Articular chondrocyte of knee joint (primary cell): ENCODE measurements at places on chromosomes 11 and 22. TPM values are rescaled to one million over a fixed set of nuclear protein-coding genes. Genes with fewer than 3 reads are reported as not detected.

The KCNC1 gene
- not detected in 2 replicates for total RNA-seq

The SAA2 gene
- total RNA-seq, result 0.13 TPM in 1 of 2 replicates, not detected in the other

The MOGAT2 gene
- total RNA-seq, result 0.13 TPM in 1 of 2 replicates, not detected in the other

The CALCB gene
- not detected in 2 replicates for total RNA-seq

The CCDC34 gene
- 3.8 and 7.0 TPM in 2 replicates for total RNA-seq

The C22orf15 gene
- total RNA-seq, result 1.2 and 1.9 TPM in 2 replicates

The NADSYN1 gene
- 49.1 and 49.2 TPM in 2 replicates for total RNA-seq

The OR5I1 gene
- not detected in 2 replicates for total RNA-seq

The MYRF gene
- total RNA-seq, result under 0.01 and 0.22 TPM in 2 replicates

The LRRN4CL gene
- 20.1 and 20.6 TPM in 2 replicates for total RNA-seq

The PTGDR2 gene
- total RNA-seq, result under 0.01 and 0.11 TPM in 2 replicates
